ENCODE measurements at places on chromosomes 13 and 19.
A peak's percentile ranks its signal among the peaks of the same experiment; 100 is the strongest.

- DNase-seq = no peak
These were observed 420.9 kb downstream of the FOXO1 start for GRCh38 chr13:40245567-40245966.

DNA sequence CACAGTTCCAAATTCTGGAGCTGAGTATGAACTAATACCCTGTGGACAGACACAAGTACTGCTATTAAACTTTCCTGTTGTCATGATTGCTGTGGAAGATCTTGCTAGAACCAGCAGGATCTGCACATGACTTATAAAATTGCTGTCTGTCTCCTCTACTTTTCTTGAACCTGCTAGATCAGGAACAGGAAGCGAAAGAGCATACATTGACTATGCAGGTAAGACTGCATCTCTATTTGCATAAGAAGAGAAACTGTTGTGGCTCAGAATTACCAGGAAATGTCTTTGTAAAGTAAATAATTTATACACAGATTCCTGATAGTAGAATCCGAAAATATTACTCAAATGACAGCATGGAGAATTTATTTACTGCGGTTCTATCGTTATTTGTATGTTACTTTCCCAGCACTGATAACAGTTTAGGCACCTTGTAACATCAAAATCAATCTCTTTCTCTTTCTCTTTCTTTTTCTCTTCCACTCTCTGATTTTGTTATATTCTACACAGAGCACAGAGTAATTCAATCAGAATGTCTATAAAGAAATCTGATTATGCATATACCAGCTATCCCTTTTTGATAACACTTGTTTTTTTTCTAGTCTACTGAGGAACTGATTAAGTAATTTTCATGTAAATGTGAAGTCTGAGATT lies 226.5 kb downstream of the MYO16 start:
- DNase-seq = no peak

GRCh38 chr19:35736913-35737886 lies 5.1 kb downstream of the IGFLR1 start:
- DNase-seq = no peak

- no peak for DNase-seq
These were observed 211.3 kb downstream of the RBM26 start for GRCh38 chr13:79194727-79195126.

GRCh38 chr13:23987331-23987894 lies 90.1 kb upstream of the C1QTNF9B start:
- DNase-seq = peak; percentile 66

GRCh38 chr13:100235311-100235901 lies 146.5 kb downstream of the PCCA start:
- peak; percentile 57 for DNase-seq

DNA sequence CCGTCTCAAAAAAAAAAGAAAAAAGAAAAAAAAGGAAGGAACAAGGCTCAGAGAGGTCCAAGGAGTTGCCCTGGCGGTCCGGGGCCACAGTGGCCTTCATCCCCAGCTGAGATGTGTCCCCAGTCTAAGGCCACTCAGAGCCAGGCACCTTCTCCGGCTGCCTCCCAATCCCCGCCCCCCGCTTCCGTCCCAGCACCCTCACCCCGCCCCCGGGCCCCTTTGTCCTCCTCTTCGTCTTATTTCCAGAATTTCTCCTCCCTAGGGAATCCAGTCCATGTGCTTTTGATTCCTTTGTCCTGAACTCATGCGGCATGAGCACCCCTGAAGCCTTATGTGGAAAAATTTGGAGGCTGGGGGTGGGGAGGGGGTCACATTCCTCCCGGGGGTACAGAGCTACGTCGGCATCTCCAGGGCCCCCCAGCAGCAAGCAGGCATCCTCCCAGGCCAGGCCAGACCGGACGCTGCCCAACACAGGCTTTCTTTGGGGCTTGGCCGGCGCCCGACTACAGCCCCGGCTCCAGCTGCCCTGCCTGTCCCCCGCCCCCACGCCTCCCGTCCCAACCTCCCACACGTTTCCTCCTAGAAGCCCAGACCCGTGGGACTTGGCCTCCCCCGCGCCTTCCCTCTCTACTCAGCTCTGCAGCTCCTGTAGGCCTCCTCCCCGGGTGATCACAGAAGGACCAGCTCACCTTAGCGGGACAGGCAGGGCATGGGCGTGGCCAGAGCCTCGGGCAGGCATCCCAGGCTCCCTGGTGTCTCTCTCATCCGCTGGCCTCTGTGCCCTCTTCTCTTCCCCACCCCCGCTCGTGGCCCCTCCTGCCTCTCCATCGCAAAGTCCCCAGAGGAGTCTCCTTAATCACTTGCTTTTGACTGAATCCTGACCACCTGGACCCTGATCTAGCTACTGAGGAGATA lies 17.8 kb upstream of the ADGRE5 start:
- peak; percentile 83 for DNase-seq

DNA sequence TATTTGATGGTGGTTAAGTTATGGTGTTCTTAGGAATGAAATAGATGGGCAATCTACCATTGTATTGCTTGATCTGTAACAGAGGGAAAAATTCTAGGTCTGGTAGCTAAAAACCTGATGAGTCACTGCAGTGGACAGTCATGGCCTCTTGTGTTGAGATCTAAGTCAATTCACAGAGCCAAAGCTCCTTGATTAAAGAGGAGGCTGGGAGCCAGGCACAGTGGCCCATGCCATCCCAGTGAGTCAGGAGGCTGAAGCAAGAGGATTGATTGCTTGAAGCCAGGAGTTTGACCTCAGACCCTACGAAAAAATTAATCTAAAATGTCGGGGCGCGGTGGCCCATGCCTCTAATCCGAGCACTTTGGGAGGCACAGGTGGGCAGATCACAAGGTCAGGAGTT lies 67.1 kb upstream of the KPNA3 start:
- peak; percentile 91 for DNase-seq

GRCh38 chr13:36954542-36954941 lies 34.5 kb upstream of the SMAD9 start:
- no peak for DNase-seq

DNA sequence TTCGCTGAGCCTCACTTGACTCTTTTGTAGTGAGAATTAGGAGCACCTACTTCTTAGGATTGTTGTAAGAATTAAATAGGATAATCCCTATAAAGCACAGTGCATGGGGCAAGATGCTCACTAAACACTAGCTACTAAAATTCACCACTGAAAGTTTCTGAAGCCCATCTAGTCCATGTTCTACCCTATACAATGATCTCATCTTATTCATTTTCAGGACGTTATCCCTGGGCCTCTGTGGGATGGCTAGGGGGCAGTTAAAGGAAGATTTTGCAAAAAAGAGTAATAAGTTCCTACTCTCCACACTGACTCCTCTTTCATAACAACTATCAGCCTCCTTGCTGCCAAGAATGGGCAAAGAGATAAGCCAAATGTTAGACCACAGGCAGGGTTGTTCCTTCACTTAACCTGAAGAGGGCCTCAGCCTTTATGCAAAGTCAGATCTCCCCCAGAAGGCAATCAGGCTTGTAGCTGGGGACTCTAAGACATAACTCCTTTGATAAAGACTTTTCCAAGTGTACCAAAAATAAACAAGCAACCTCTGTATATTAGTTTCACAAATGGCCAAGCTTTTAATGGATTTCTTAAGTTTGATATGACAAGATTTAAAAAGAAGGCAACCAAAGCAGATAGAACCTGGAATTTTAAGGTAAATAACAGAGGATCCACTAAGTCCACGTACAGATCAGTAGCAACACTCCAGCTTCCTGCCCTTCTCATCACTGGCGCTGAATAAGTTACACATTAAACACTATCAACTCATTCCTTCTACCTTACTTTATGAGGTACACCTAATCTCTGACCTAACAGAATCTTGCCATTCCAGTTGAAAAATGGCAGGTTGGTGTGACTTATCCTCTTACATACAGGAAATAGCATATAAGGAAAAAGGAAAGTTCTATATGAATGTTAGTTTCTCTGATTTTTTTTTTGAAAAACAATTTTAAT lies 44.4 kb downstream of the ELF1 start:
- peak; percentile 17 for DNase-seq

DNA sequence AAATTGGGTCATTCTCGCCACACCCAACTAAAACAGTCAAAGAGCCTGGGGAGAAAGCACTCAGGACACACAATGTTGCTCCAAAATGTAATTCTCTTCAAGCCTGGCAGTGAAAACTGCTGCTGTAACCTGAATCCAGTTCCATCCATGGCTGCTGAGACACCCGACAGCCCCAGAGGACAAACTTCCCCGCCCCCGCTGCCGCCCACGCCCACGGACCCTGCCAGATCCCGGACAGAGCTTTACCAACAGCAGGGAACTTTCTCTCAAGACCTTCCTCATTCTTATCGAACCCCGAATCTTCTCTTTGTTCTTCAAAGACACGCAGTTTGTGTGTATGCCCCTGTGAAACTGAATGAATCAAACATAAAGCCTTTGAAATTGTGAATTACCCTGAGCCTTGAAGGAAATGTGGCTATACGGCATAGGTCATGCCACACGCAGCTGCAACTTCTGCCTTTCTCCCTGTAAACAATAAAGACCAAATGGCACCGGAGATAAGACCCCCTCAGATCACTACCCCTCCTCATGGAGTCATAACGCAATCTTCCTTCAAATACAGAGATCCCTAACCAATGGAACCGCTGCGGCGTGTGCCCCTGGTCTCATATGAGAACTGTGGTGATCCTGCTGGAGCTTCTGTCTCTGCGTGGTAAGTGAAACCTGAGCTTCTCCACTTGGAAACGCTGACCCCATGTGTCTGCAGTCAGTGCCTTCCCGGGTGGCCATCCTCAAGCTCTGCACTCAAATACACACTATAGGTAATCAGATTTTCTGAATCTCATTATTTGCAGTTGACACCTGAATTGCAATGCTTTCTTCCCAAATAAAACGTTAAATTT lies 4.8 kb upstream of the LAMP1 start:
- peak; percentile 18 for DNase-seq

All from fibroblast of skin of abdomen (primary cell).